ENCODE measurements at places on chromosomes 11 and 22.

DNA sequence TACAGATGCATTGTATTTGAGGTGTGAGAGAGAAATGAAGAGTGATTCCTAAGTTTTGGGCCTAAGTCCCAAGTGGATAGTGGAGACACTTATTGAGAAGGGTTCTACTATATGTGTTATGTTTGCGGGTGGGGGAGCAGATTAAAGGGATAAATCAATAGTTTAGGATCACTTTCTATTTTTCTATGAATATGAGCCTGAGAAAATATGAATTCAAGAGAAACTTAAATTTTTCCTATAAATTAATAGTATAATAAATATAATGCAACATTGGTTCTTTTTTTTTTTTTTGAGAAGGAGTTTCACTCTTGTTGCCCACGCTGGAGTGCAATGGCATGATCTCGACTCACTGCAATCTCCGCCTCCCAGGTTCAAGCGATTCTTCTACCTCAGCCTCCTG is 31.3 kb downstream of the AMBRA1 start:
- no peak for DNase-seq

DNA sequence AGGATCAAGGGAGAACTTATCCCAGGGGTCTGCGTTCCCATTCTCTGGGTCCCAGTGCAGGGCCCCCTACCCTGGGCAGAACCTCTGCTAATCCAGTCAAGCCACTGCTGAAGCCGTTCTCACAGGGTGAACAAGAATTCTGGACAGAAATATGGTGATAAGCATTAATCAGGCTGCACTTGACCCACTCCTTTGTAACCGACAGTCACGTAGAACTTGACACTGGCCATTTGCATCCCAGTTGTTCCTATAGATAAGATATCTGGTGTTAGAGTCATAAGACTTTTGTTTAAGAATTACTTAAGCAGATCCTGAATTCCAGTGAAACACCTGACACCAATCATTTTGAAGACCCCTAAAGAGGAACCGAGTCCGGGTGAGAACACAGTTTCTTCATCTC is 107.5 kb upstream of the THY1 start:
- no peak for DNase-seq

- DNase-seq = no peak
Measured at GRCh38 chr22:26168939-26169314, 335 bp upstream of the SEZ6L start.

GRCh38 chr11:38582151-38582550 is 1984.1 kb upstream of the RAG2 start:
- peak; percentile 32 for DNase-seq

GRCh38 chr22:17172029-17172833 is 13.2 kb upstream of the HDHD5 start:
- no peak for DNase-seq

DNA sequence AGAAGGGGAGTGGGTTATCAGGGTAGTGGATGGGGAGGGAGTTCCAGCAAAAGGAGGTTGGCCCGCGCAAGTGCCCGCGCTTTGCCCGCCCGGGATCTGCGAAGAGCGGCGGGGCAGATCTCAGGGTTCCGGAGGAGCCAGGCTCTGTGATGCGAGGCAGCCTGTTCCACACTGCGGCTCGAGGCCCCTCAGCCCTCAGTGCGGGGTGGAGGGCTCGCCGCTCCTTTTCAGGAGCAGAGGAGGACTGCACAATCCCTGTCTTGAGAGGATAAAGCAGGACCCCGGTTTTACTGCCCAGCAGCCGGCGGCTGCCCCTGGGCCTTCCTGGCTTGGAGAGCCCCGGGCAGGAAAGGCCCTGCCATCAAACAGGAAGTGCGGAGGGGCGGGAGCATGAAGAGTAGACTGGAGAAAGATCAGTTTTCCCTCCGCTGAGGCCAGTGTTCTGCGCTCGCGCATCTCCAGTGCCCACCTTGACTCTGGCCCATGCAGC is 6.2 kb downstream of the SLC6A5 start:
- no peak for DNase-seq

DNA sequence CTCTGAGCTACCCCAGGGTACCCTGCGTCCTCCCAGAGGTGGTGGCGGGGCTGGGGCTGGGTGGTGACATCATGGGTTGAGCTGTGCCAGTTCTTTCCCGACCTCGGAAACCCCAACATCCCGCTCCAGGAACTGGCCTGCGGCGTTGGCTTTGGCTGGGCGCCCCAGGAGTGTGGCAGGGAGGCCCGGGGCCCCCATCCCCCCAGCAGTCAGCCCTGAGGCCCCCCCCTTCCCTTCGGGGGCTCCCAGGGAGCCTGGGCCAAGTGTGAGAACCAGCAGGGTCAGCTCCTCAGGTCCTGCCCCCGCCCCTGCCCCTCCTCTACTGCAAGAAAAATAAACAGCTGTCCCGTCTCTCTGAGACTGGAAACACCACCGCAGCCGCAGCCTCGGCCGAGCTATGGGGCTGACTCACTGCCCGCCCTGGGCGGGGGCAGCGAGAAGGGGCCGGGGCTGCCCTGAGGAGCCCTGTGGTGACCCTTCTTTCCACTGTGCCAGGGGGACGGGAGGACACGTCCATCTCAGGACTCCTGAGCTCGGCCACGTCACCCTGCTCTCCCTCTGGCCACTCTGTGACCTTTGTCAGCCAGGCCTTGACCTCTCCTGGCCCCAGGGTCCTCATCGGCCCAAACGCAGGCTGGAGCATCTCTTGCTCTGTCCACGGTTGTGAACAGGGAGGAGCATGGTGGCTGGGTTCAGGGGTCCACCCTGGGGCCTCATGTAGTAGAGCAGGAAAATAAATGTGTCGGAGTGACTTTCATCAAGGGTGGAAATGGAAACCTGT is 73.4 kb downstream of the WNT7B start:
- peak; percentile 79 for DNase-seq

- no peak for DNase-seq
Measured at GRCh38 chr22:50190941-50191741, 5.4 kb downstream of the TRABD start.

DNA sequence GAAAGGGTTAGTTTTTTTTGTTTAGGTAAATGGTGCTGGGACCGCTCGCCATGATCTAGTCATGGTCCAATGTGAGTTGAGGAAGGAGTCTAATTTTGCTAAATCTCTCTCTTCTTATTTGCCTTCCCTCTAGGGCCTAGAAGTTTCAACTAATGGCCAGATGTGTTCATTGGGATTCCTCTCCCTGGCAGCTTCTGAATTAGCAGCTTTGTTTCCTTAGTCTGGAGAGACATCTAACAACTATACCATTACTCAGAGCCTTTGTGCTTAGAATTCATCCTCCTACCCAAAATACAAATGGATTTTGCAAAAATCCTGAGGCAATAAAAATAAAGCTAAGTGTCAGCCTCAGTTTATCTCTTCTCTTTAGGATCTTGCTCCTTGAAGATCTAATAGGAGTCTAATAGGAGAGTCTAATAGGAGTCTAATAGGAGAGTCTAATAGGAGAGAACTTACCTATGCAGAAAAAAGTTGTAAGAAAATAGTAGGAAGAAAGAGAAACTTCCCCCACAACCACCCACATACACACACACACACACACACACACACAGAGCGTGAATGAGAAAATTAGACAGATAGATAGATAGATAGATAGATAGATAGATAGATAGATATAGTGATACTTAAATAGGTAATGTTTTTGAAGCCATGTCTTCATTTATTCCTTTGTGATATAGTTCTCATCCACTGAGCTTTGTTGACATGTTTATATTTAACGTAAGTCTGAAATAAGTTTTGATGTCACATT is 980.5 kb upstream of the CNTN5 start:
- DNase-seq = no peak

DNA sequence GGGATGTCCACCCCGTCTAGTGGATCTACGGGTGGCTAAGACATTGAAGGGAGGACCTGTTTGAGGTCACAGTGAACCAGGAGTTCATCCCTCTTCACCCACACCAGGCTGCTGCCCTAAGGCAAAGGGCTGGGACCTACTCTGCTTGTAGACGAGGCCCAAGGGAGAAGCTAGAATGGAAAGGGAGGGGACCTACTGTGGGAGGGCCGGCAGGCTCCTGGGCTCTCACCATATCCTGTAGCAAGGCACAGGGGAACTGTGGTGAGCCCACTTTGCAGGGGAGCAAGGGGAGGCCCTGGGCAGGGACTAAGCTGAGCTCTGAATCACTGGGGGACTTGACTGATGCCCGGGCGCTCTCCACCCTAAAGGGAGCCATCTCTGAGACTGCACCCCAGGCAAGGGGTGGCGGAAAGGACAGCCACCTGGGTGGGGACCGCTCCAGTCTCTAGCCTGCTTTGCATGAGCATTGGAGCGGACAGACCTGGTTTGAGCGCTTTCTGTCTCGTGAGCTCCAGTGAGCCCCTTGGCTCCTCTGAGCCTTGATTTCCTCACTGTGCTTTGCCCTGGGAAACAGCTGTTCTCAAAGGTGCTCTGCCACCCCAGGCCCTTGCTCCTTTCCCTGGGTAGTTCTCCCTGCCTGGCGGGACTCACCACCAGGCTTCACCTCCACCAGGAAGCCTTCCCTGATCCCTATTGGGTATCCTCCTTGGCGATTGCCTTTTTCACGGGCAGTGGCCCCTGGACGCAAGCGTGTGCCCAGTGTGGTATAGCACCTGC is 24.2 kb downstream of the PARVG start:
- DNase-seq = no peak

DNA sequence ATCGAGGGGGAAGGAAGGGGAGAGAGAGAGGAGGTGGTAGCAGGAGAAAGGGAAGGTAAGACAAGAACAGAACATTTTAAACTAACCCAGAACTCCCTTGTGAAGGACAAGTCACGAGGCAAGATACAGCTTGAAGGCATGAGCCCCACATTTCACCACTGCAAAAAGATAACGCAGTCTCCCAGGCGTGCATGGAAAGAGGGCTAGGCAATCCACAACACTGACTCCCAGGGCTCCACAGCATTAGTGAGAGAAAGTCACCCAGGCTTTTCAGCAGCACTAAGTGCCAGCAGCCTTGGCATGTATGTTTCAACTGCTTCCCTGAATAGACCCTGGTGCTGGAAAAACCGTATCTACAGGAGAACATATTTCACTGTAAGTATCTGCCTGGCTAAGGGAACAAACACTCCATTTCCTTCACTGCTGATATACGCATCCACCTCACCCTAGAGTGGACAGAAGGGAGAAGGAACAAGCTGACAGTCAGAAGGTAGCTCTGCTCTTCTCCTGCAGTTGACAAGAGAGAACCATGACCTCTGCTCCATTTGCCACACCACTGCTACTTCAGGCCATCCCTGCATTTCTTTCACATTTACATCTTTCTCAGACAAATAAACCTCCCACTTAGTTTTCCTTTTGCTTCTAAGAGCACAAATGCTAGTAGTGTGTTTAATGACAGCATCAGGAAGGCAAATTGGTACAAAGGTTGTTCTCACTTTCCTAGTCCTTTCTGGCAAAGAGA is 87.9 kb downstream of the AMBRA1 start:
- DNase-seq = no peak

GRCh38 chr22:27022274-27022895 is 365.0 kb downstream of the MIAT start:
- no peak for DNase-seq

DNA sequence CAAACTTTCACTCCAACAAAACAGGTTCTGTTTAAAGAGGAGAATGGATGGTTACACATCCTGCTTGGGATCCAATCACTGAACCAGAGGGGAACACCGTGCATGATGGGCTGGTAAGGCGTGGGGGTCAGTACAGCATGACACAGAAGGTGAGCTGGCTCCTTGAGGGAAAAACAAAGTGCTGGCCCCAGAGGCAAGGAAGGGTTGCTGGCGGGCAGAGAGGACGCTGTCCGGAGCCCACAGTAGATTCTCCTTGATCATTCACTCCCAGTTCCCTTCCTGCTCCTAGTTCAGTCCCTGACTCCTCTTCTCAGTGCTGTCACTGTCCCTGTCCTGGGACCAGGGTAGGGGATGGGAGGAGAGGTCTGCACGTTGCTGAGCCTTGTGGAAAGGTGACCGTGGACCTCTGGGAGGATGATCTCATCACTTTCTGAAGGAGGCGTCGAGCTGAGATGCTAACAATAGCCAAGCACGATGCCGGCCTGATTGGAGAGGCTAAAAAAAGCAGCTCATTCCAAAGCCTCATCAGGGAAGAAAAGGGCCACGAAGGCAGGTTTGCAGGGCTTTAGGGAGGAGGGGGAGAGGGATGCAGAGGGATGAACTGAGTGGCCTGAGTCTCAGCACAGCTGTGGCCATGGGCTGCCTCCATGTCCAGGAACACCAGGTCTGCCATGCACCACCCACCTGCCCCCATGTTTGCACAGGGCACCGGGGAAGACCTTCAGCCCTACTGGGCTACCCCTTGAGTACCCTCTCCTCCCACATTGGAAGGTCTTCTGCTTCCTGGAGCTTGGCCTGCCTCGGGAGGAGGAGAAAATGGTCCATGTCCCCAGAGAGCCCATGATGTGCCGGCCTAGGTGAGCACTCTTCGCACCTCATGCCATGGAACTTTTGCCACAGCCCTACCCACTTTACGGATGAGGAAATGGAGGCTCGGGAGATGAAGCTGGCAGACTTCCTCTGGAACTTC is 72.7 kb upstream of the RTL6 start:
- DNase-seq = no peak

- peak; percentile 72 for DNase-seq
Measured at GRCh38 chr22:28424427-28425080, 255.1 kb downstream of the TTC28 start.

- peak; percentile 25 for DNase-seq
Measured at GRCh38 chr11:86438685-86439084, 64.0 kb downstream of the CCDC81 start.

DNA sequence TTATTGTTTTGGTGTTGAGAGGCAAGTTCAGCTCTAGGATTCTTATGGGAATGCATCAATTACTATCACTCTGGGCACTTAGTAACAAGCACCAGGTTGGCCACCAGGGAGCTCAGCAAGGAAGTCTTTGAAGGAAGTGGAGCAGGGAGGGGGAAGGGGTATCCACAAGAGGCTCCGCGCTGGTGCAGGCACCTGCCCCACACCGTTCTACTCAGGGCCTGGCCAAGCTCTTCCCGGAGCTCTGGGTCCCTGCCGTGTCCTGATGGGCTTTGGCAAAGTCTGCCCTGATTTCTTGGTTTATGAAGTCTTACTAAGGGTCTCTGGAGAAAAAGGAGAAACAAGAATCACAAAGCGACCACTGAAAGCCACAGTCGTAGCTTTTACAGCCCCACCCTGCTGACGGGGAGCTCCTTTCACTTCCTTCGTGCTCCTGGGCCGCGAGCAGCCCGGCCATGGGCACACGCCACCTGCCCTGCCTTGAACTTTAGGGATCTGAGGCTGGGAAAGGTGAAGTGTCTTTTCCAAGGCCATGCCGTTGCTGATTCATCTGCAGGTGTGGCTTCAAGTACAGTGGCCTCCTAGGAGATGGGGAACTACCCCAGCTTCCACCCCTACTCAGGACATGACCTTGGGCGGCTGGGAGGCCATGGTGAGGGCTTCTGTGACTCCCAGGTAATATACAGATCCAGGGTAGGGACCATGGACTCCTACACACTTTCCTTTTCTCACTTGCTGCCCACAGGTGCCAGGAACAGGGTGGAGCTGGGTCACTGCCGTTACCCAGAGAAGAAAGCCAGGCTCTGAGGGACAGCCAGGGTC is 15.9 kb upstream of the LRRC32 start:
- DNase-seq = no peak

- no peak for DNase-seq
Measured at GRCh38 chr11:75283391-75283931, 42.9 kb downstream of the TPBGL start.

DNA sequence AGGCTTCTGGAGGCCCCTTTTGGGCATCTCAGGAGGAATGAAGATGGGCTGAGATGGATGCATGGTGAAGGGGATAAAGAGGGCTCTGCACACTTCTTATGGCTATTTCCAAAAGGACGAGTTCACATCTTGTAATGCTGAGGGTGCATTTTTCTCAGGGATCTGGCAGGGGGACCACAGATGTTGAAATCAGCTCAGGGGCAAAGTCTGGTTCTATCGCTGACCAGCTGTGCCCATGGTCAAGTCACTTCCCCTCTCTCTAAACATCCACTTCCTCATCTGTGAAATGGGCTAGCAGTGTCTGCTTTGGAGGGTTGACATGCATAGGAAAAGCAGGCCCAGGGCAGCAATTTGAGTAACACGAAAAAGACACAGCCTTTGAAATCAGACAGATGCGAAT is 26.5 kb downstream of the LHFPL7 start:
- no peak for DNase-seq

Measured in LHCN-M2 (cell line).